ENCODE measurements at places on chromosomes 5 and 9.

DNA sequence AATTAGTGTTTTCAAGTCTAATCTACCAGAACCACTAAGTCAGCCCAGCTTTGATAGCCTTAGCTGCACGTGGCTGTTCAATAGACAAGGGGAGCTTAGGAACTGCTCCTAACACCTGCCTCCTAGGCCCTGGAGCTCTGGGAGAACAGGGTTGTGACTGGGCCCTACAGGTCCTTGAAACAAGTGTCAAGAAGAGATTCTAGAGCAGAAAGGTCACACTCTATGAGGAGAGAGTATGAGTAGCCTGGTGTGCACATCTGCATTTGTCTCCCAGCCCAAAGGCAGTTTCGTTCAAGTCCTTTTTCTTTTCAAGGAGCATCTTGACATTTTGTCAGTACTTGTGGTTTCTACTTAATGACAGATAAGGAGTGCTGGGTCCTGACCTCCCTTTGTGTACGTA, 206.1 kb downstream of the PRELID2 start:
- no peak for DNase-seq
- H3K4me3 ChIP-seq, result no peak overlapping the region
- H3K4me1 ChIP-seq, result no peaks in the 10 kb centered on the region
- no peak overlapping the region for H3K27ac ChIP-seq
- no peaks in the 10 kb centered on the region for H3K27me3 ChIP-seq
- no peaks in the 10 kb centered on the region for H3K36me3 ChIP-seq

GRCh38 chr5:38806775-38807258, 39.0 kb upstream of the OSMR start:
- H3K27ac ChIP-seq, result no peak overlapping the region
- no peaks in the 10 kb centered on the region for H3K27me3 ChIP-seq
- H3K36me3 ChIP-seq, result no peaks in the 10 kb centered on the region
- DNase-seq, result no peak

- no peak for DNase-seq
- peaks cover 7% of the 10 kb centered on the region for H3K36me3 ChIP-seq
- H3K27ac ChIP-seq, result no peak overlapping the region
- H3K4me1 ChIP-seq, result no peaks in the 10 kb centered on the region
Observed at GRCh38 chr5:128052780-128053179, 30.8 kb upstream of the SLC12A2 start.

GRCh38 chr5:68521776-68522175, 306.2 kb downstream of the PIK3R1 start:
- H3K4me3 ChIP-seq, result no peak overlapping the region
- H3K4me1 ChIP-seq, result no peaks in the 10 kb centered on the region
- H3K27me3 ChIP-seq, result no peaks in the 10 kb centered on the region
- no peaks in the 10 kb centered on the region for H3K36me3 ChIP-seq
- DNase-seq, result no peak

Measured in left lung (tissue), 14 donors.